ENCODE measurements at places on chromosomes 2 and 18.

DNA sequence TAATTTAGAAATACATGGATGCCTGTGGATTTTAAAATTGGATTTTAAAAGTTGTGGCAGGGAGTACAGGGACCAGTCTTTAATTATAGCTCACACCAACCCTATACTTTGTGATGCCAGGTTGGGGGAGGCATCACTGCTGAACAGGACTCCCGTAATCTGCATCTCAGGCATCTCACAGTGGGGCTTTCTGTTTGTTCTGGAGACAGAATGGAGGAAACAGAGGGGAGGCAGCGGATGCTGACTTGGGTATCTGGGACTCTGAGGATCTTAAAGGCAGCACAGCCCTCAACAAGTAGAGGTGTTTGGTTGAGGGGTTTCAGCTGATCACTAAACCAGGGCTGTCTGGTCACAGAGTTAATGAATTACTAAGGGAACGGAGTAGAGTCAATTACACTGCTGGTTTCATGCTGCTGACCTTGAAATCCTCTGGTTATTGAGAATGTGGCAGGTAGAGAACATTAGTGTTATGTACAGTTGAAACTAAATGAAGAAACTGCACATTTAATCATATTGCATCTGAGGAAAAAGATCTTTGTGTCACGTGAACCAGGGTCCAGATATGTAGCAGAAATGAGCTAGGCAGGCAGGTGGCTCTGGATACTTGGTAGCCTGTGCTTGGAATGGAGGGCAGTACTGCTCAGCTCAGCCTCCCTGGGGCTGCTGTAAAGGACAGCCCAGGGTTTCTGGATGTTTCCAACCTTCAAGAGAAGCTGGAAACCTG, 40.3 kb downstream of the FHOD3 start:
- DNase-seq, result no peak

DNA sequence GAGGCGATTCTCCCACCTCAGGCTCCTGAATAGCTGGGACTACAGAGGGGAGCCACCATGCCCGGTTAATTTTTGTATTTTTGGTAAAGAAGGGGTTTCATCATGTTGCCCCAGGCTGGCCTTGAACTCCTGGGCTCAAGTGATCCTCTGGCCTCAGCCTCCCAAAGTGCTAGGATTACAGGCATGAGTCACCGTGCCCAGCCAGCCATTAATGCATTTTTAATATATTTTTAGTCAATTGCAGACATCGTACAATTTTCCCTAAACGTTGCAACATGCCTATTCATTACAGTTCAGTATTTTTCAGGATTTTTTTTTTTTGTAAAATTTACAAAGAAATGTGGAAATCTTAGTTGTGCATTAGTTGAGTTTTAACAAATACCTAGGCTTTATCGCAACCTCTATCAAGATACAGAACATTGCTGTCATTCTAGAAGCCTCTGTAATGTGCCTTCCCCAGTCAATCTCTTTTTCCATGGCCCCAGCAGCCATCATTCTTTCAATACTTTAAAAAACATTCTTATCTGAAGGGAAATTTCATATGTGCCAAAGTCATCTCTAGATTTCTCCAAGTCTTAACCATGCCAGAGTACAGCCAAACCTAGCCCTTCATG, 14.7 kb downstream of the NABP1 start:
- no peak for DNase-seq

GRCh38 chr18:63046375-63046774, 273.2 kb downstream of the BCL2 start:
- DNase-seq, result no peak

GRCh38 chr18:8732442-8733360, 27.3 kb downstream of the MTCL1 start:
- no peak for DNase-seq

- no peak for DNase-seq
Measured at GRCh38 chr2:132692816-132693215, 22.8 kb upstream of the LYPD1 start.

DNA sequence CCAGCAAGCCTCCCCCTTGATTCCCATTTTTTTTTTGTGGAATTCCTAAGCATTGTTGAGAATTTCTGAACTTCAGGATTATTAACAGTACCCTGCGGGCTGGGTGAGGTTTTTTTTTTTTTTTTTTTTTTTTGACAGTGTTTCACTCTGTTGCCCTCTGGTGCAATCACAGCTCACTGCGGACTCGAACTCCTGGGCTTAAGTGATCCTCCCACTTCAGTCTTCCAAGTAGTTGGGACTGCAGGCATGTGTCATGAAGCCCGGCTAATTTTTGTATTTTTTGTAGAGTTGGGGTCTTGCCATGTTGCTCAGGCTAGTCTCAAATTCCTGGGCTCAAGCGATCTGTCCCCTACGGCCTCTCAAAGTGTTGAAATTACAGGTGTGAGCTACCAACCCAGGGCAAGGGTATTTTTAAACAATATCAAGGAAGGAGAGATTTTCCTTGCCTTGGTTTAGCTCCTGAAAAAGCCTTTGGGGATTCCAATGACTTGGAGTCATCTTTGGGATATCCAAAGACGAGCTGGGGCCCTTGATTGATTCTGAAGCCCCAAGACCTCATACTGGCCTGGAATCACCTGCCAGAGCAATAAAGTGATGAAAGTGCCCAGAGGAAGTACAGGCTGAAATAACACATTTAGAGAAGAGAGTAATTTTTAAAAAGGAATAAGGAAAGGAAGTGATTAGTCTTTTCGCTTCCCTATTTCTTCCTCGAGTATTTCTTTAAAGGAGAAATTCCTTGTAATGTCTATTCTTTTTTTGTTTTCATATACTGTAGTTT, 240.2 kb downstream of the TGIF1 start:
- no peak for DNase-seq

DNA sequence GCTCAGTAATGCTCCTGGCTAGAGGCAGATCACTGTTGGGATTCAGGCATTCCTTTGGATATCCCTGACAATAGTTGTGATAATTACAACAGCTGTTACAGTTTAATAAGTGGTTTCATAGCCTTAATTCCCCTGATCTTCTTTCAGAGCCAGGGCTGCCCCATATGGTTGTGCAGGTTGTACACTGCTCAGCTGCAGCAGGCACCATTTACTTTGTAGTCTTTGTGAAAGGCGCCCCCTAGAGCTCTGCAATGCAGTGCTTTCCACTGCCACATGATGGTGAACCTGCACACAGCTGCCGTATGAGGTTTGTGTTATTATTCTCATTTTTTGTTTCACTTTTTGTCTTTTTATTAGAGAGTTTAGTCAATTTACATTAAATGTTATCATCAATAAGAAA, 239.1 kb downstream of the KCNS3 start:
- no peak for DNase-seq

GRCh38 chr2:217878915-217879590, 123.7 kb downstream of the TNS1 start:
- no peak for DNase-seq

- peak; percentile 5 for DNase-seq
Measured at GRCh38 chr2:18149660-18150246, 271.3 kb downstream of the KCNS3 start.

DNA sequence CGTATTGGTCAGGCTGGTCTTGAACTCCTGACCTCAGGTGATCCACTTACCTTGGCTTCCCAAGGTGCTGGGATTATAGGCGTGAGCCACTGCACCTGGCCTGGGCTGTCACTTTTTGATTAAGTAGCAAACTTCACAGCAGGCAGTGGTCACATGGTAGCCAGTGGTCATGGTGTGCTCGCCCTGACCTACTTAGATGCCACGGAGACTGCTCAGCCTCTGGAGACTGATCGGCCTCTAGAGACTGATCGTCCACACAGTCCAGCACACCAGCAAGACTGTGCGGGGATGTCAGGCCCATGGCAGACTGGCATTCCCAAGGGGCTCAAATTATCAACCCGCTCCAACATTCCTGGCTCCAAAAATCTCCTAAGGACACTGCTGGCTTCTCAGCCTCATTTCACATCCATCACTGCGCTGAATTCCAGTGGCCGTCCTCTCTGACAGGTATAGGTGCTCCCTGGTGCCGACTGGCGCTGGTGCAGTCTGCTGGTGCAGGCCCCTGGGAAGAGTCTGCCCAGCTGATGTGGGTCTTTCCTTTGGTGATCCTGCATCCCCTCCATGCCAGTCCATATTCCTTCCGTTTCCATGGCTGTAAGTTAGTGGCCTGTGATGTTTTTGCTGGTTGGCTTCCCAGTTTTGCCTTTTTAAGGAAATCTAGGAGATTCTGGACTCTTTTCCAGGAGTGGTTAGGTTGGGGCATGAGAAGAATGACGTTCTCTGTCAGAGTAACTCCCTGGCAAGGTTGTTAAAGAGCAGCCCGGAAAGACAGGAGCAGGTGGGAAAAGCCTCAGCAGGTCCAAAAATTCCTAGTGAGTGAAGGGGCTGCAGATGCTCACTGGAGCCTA, 374.5 kb upstream of the HS6ST1 start:
- DNase-seq, result no peak

- no peak for DNase-seq
Measured at GRCh38 chr2:19855542-19856431, 46.0 kb downstream of the TTC32 start.

DNA sequence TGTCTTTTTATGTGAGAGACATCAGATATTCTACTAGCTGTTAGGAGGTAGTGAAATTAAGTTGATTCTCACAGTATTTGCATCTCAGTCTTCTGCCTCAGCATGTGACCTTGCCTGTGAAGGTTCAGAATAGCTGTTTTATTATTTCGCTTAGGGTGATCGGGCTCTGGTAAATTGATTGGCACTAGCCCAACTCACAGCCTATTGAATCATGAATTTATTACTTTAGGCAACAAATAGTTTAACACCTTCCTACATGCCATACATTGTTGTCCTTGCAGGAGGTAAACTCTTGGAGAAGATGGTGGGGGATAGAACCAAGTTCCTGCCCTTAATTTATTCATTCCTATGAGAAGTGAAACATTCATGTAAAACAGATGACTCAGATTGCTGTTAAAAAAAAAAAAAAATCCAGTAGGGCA, 101.9 kb downstream of the GPD2 start:
- DNase-seq, result no peak

DNA sequence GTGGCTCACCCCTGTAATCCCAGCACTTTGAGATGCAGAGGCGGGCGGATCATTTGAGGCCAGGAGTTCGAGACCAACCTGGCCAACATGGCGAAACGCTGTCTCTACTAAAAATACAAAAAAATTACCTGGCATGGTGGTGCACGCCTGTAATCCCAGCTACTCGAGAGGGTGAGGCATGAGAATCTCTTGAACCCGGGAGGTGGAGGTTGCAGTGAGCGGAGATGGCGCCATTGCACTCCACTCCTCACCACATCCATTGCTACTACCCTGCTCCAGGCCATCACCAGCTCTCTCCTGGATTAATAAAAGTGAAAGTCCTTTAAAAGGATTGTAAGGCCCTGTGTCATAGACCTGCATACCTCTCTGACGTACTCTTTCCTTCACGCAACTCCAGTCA, 1.2 kb downstream of the RMP24 start:
- DNase-seq, result no peak

- no peak for DNase-seq
Measured at GRCh38 chr2:143434445-143434844, 305.2 kb downstream of the ARHGAP15 start.

DNA sequence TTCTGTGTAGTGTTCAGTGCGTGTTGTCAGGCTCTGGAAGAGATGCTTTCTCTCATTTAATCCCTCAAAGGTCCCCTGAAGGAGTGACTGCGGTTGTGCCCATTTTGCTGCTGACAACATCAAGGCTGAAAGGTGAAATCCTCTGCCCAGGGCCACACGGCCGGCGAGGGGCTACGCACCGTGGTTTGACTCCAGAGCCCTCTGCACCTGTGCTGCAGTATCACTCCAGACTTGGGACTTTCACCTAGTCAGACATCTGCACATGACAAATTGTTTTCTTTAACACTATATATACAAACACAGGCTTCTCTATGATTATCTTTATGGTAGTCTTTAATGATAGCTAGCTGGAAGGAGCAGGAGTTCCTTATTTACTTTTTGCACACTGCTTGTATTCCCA, 90.2 kb downstream of the ARMC9 start:
- no peak for DNase-seq

DNA sequence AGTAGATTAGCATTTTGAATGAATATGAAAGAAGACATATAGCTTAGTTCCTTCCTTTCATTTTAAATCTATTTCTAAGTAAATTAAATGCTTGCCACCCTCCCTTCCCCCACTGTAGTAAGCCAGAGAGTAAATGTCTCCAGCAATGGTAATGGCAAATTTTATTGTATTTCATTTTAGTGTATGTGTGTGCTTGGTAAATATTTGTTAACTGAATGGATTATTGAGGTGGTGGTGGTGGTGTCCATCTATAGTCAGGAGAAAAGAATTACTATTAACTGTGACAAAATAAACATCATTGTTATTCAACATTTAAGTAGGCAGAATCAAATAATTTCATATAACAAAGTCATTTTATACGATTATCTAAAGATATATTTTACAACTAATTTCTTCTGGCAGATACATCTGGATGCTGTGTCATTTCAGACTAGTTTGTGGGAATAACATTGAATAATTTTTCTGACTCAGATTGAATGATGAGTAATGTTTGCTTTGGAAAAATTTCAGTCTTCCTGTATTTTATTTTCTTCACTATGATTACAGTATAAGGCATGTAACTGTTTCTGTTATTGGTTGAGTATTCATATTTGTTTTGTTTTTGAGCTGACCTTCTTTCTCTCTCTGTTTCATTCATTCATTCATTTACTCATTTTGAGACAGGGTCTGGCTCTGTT, 18.3 kb downstream of the ASXL3 start:
- DNase-seq, result no peak

- no peak for DNase-seq
Measured at GRCh38 chr2:117170897-117171296, 643.6 kb upstream of the DDX18 start.

DNA sequence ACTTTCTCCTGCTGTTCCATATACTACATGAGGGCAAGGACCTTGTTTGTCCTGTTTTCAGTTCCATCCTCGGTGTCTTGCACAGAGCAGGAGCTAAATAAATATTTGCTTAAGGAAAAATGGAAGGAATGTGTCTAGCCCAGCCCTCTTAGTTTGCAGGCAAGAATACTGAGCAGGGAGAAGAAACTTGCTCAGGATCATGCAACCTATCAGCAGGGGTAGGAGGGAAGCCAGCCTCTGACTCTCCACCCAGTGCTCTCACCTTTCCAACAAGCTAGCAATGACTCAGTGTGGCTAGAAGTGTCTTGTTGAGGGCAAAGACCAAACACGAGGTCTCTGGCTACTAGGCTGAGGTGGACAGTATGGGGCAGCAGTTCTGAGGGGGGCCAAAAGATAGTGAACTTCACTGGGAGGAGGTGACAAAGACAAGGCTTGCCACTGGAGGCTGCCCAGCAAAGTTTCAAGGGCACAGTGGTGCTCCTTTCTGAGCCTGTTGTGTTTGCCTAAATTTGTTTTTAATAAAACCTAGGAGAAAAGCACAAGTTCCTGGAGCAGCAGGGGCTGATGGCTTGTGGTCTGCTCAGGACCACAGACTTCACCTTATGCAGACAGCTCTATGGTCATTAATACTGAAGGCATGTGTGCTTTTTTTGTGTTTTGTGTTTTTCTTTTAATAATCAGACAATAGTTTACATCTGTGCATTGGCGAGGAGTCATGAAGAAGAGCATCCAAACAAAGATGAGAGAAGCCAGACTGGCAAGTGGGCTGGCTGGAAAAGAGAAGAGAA, 49.1 kb upstream of the CTAGE1 start:
- no peak for DNase-seq

All from SHP77 treated with DMSO at 0.1 percent for 48 hours (cell line).